ENCODE measurements at places on chromosomes 6 and 20.

- no peak for DNase-seq
These were observed 31.7 kb downstream of the MAP3K4 start for GRCh38 chr6:161023316-161023715.

GRCh38 chr20:36632147-36632486 is 13.9 kb downstream of the SLA2 start:
- DNase-seq, result no peak

GRCh38 chr6:33455051-33455450 is 675 bp downstream of the ZBTB9 start:
- no peak for DNase-seq

DNA sequence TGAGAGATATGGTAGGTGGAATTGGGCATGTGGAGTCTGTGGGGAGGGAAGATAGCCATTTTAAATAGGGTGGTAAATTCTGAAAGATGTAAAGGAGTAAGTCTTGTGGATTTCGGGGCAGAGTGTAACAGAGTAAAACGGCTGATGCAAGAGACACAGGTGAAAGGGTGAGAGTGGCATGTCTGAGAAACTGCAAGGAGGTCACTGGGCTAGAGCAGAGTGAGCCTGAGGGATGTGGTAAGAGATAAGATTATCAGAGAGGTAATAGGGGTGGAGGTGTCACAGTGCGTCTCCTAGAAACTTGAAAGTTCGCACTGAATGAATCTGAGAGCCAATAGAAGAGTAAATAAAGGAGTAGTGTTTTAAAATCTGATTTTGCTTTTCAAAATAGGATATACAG is 308.1 kb downstream of the EPM2A start:
- DNase-seq, result no peak

DNA sequence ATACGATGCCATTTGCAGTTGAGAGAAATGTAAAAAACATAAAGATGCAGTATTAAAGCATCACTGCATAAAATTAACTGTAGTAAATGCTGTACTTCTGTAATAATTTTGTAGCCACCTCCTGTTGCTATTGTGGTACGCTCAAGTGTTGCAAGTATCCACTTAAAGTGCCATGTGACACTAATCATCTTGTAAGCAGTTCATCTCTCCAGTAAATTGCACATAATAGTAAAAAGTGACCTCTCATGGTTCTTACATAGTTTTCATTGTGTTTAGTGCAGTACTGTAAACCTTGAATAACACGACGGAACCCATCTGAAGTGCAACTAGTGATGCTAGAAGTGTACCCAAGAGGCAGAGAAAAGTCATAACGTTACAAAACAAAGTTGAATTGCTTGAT is 190.1 kb upstream of the VGLL2 start:
- no peak for DNase-seq

- no peak for DNase-seq
These were observed 9.2 kb upstream of the SIRPD start for GRCh38 chr20:1566701-1567100.

DNA sequence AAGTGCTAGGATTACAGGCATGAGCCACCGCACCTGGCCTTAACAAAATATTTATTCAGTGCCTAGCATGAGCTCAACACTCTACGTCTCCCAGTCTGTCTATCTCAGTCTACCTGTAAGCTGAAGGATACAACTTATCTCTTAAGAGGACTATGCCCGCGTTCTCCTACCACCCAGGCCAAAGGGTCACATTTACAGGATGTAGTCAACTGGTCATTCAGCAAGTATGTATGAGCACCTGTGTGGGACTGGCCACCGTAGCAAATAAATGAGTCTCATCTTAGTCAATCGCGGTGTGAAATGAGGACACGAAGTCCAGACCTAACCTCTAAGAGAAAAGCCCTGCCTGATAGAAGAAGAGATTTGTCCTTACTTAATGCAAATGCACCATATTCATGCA is 49.9 kb downstream of the MUC22 start:
- no peak for DNase-seq

DNA sequence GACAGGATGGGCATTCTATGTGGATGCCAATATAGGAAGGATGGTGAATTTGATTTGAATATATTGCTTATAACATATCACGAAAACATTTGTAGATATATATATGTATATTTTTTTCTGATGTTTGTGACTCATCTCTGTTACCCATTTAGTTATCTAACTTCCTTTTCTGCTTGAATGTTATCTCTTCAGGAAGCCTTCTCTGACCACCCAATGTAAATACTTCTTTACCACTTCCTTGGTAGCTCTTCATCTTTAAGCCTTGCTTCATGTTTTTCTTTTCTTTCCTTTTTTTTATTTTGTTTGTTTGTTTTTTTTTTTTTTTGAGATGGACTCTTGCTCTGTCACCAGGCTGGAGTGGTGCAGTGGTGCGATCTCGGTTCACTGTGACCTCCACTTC is 260.5 kb upstream of the EPHA7 start:
- DNase-seq, result no peak

Data from stimulated activated CD4-positive, alpha-beta T cell treated with anti-CD3 and anti-CD28 coated beads, Interleukin-15, amount 100 ng/mL, for 24 hours (primary cell).